SHP77 treated with DMSO at 0.1 percent for 48 hours (cell line): ENCODE measurements at places on chromosomes 12 and 14.
A peak's percentile ranks its signal among the peaks of the same experiment; 100 is the strongest.

DNA sequence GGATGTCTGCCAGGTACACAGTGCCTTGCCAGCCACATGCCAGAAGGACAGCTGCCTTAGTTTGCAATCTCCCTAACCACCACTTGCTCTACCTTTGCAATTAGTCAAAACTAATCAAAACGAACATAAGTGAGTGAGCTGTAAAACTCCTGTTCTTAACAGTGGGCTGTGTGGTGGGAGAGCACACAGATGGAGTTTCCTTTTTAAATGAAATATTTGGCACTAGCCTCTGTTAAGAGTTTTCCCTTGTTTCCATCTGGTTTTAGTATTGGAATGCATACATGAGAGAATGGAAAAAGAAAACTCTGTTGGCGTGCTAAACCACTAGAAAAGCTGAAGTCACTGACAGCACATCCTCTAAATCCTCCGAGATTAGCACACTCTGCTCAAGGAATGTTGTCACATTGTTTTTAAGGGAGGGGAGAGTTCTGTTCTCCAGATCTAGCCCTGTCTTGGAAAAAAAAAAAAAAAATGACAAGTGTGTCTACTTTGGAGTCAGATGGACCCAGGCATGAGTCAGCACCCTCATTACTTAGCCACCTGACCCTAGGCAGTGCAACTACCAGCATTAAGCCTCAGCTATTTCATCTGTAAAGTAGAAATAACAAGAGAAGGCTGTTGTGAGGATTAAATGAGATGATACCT lies 83.9 kb downstream of the STXBP6 start:
- DNase-seq, result no peak

- no peak for DNase-seq
Observed at GRCh38 chr12:54765652-54766051, 88.7 kb upstream of the MUCL1 start.

DNA sequence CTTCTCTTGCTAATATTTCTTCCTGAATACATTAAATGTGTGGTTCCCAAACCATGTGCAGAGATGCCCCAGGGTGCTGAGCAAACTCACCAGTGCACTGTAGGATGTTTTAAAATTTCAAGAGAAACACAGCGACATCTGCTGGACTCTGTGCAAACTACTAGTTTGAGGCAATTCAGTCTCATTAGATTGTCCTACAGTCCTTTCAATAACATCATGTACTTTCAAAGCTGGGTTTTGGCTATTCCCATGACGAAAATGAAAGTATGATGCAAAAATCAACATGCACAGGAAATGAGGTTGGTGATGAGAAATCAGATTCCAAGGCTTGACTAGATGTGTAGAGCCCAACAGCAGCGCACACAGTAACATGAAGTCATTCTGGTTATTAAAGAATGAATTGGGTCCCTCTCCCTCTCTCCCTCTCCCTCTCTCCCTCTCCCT lies 66.3 kb downstream of the CLIP1 start:
- DNase-seq, result peak; percentile 44

- DNase-seq, result no peak
Observed at GRCh38 chr14:89719366-89720075, 235.0 kb downstream of the EFCAB11 start.

DNA sequence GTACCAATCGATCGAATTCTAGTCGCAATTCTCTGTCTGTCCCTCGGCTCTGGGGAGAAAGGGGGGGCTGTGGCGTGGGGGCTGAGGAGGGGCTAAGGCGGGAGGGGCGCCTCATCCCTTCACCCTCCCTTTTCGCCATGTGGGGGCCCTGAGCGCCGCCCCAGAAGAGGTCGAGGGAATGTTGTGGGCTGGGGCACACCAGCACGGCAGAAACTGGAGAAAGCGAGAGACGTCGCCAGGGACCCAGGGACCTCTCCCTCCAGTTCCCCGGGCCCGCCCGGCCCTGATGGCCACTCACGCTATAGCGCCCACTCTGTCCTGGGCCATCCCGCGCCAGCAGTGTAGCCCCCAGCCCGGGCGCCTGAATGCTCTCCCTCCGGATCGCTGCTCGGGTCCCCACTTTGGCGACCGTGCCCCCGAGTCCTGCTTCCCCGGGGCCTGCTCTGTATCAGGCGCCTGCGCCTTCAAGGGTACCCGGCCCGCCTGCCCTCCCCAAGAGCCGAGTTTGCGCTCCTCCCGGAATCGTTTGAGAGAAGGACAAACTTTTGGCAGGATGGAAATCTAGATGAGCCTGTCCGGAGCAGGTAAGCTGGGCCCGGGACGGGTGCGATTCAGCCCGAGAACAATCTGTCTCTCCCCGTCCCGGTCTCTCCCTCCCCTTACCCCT lies 62.6 kb downstream of the SMUG1 start:
- DNase-seq, result no peak

GRCh38 chr12:57628280-57629191 lies 4.5 kb downstream of the B4GALNT1 start:
- no peak for DNase-seq

- DNase-seq, result no peak
Observed at GRCh38 chr12:58310368-58310767, 369.0 kb downstream of the ATP23 start.

DNA sequence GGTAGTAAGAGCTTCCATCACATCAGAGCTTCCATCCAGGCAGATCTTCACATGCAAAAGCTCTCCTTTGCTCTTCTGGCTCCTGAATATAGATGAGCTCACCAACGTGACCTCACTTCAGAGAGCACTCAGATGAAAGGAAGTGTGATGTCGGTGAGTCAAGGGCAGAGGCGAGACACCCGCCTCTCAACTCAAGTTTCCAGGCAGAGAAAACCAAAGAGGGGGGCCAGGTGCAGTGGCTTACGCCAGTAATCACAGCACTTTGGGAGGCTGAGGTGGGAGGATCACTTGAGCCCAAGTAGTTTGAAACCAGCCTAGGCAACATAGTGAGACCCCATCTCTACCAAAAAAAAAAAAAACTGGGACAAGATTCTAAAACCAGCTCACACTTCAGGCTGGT lies 126.9 kb downstream of the DUSP6 start:
- no peak for DNase-seq

- no peak for DNase-seq
Observed at GRCh38 chr14:61145903-61146481, 135.1 kb downstream of the TMEM30B start.

- no peak for DNase-seq
Observed at GRCh38 chr12:65863972-65864371, 39.7 kb downstream of the HMGA2 start.

DNA sequence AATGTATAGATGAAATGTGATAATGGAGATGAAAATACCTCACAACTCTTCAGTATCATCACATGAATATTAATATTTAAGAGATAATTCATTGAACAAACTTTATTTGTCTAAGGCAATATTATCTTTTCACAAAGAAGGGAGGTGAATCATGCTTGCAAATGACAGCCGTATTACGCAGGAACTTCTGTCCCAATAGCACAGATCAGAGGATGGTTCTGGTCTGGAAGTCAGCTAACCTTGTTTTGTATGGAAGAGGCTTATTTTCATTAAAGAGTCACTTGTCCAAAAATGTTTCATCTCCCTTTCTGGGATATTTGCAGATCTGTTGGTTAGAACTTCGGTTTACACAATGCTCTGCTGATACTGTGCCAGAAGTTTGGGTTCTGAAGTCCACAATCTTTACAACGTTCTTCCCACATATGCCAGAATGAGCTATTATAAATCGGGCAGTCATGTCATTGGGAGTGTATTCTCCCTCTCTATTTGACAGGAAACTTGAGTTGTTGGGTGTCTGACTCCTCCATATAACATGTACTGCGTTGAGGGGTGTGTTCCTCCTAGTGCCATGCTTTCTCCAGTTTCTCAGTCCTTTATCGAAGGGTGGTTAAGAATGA lies 29.8 kb downstream of the YY1 start:
- no peak for DNase-seq

DNA sequence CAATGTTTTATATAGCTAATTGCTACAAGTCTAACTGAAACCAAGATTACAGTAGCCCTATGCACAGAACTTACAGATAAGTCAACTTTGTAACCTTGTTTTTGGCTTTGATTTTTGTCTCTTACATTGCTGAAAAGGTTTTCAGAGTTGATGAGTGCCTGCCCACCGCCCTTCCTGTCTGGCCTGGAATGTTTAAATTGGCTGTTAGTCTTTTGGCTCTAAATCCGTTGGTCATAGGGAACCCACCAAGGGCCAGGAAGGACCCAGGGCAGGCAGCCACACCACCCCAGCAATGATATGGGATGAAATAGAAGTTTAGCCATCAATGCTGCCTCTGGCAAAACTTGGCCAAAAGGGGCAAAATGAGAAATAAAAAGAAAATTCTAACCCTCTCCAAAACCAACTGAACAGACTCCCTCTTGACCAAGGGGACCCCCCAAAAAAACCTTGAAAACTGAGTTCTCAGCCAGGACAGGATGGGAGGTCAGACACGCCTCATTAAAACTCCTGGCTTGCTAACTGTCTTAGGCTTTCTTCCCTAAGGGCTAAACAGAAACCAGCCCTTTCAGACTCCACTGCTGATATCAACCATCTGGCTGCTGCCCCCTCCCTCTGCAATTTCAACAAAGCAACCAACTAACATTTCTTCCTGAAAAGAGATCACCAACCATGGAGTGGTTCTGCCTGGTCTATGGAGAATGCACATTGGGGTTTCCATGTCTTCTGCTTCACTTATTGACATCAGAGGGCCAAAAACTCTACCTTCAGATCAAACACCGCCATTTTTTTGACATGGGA lies 242.1 kb upstream of the NOS1 start:
- no peak for DNase-seq

GRCh38 chr12:6062757-6063735 lies 61.4 kb downstream of the VWF start:
- DNase-seq, result no peak
